NCI-H1105 treated with DMSO at 0.1 percent for 48 hours (cell line): ENCODE measurements at places on chromosomes 3 and 15.

DNA sequence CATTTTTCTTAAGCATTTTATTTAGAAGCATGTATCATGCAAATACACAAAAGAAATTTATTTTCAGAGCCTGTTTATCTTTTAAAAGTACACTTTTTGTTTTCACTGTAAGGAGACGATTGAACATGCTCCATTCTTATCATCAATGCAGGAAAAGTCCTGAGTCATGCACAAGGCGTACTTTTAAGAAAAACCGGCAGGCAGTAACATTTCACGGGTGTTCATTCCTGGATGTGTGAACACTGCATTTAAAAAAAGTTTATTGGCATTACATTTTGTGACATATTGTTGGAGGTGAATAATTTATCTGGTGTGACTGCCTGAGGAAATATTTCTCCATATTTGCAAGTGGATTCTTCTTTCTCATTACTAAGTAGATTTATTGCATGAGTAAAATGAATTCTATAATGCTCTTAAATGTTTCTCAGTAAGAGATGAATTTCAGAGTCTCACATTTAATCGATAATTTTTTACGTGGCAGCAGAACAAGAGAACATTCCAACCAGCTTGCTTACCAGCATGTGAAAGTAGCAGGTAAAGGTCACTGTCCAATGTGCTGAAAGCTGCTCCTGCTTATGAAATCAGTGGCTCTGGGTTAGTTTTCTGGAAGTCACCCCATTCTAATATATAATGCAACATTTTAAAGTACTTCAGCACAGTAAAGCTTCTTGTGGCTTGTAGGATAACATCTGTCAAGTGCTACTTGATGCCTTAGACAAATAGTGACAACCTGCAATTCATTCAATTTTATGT, 87.0 kb downstream of the SV2B start:
- DNase-seq: peak; percentile 20

DNA sequence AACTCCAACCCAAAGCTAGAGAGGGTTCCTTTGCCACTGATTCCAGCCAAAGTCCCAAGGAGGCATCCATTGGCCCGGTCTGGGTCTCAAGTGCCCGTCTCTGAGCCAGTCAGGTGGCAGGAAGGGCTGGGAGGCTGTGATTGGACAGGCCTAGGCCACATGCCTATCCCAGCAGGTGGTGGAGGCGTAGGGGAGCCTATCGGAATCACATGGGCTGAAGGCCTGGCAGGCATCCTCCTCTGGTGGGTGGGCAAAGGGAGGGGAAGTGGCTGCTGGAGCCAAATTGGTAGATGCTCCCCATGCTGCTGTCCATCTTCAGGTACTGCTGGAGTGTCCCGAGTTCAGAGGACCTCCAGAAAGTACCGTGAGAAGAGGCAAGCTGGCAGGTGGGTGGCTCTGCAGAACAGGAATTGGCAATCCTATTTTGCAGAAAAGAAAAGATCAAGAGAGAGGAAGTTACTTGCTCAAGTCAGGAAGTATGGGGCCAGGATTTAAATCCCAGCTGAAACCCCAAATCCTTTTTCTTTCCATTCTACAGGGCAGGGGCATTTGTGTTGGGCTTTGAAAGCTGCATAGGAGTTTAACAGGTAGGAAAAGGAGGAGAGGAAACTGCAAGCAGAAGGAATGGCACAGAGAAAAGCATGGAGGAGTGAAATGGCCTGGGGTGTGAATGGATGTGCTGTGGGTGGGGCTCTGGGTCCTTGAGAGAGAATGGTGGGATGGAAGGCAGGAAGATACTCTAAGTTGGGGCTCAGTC, 3.7 kb downstream of the CHST13 start:
- no peak for DNase-seq

GRCh38 chr3:129651435-129652202, 45.1 kb upstream of the PLXND1 start:
- DNase-seq: no peak

DNA sequence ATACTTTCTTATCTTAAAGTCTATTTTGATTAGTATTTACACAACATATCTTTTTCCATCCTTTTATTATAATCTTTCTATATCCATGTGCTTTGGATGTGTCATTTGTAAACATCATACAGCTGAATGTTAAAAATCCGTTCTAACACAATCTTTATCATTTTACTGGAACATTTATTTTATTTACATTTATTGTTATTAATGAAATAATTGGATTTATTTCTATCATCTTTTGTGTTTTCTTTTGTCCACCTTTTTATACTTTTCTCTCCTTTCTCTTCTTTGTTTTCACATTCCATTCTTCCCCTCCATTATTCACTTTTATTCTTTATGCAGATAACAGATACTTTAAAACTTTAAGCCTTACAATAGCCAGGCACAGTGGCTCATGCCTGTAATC, 34.7 kb upstream of the CTDSPL start:
- no peak for DNase-seq

GRCh38 chr3:72617424-72618024, 230.7 kb downstream of the SHQ1 start:
- no peak for DNase-seq

DNA sequence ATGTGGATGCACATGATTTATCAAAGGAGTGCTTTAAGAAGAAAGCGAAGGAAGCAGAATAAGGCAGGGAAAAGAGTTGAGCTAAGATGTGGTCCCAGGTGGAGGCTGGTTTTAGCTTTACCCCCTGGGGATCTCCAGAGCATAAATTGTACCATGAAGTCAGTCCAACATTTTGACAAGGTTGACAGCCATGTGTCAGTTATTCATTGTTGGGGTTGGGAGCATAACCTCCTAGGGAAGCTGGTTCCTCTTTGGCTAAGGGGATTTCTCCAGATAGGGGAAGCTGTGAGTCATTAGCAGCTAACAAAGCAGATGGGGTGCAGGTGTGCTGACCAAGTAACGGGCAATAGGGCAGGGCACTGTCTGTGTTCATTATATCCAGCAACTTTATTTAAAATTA, 123.7 kb upstream of the IGSF10 start:
- DNase-seq: no peak

DNA sequence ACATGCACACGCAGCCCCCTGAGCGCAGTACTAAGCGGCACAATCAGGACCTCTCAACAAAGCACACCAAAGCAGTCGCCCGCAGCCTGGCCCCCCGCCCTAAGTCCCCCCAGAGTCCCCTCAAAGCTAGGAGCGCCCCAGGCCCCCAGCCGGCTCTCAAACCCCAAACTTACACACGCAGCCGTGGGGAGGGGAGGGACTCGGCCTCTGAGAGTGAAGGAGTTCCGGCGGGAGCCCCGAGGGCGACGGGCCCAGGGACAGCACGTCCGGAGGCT, 5.5 kb downstream of the GATA2 start:
- DNase-seq: no peak

DNA sequence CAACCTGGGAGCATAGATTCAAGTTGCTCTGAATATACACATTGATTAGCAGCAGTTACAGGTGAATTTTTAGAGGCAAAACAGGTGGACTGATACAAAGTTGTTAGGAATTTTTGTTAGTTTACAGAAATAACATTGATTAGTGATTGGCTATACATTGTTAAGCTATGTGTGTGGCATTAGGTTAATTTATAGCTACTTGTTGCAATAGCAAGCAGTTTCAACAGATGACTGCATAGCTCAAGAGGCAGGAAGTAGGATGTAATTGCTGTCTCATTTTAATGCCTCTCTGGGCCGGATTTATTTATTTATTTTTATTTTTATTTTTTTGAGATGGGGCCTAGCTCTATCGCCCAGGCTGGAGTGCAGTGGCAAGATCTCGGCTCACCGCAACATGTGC, 99.7 kb downstream of the TCF12 start:
- no peak for DNase-seq

DNA sequence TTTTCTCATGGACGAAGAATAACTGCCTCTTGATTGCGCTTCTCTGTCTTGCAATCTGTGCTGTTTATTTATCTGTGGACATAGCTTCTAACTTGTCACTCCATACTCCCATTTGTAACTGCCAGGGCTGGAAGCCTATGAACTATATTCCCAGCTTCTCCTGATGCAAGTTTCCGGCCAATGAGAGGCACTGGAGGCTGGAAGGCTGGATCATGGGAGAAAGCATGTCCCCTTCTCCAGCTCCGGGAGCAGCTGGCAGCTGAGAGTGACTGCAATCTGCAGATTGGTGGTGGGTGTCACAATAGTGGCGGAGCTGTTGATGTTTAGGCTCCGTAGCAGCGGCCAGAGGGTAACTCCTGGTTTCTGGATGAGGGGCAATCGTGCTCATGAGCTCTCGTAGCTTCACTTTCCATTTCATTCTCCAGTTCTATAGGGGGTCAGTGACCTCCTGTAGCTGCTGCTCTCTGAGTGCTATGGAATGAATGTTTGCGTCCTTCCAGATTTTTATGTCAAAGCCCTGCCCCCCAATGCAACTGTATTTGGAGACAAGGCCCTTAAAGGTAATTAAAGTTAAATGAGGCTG, 35.7 kb upstream of the PCSK6 start:
- no peak for DNase-seq

DNA sequence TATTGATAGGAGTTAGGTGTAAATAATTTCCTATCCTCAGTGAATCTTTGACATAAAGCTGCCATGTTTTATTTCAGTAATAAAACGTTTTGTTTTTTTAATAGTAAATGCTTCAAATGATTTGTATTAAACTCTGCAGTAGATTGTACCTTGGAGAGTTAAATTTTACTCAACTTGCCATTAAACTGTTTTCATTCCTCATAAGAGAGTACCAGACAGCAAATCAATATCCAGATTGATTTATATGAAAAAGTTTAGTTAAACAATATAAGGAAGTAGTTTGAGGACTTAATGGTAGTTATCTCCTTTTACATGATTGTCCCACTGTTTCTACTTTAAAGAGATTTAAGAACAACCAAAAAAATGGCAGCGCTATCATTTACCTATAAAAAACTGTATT, 18.4 kb downstream of the ALDH1A2 start:
- no peak for DNase-seq

- no peak for DNase-seq
These were observed 101.2 kb upstream of the PTX3 start for GRCh38 chr3:157335233-157336076.

DNA sequence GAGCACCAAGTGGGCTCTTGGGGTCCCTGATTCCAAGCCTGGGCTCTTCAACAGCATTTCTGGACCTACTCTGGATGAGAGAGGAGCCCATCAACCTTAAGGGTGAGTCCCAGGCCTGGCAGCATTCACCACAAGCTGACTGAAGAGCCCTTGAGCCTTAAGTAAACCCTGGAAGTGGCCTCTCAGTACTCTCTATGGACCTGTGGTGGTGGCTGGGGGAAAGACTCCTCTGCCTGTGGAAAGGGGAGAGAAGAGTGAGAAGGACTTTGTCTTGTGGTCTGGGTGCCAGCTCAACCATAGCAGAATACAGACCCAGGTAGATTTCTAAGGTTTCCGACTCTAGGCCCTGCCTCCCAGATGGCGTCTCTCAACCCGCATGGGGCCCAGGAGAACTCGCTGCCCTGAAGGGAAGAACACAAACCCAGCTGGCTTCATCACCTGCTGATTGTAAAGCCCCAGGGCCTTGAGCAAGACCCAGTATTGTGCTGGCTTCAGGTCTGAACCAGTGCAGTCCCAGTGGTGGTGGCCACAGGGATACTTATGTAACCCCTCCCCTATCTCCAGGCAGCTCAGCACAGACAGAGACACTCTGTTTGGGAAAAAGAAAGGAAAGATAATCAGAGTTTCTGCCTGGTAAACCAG, 71.4 kb downstream of the TFDP2 start:
- no peak for DNase-seq

- DNase-seq: no peak
These were observed 60.0 kb upstream of the IL12A start for GRCh38 chr3:159928666-159929065.

- DNase-seq: no peak
These were observed 45.3 kb upstream of the SLCO2A1 start for GRCh38 chr3:134074790-134075567.

GRCh38 chr15:77508541-77509243, 88.0 kb downstream of the HMG20A start:
- DNase-seq: no peak

DNA sequence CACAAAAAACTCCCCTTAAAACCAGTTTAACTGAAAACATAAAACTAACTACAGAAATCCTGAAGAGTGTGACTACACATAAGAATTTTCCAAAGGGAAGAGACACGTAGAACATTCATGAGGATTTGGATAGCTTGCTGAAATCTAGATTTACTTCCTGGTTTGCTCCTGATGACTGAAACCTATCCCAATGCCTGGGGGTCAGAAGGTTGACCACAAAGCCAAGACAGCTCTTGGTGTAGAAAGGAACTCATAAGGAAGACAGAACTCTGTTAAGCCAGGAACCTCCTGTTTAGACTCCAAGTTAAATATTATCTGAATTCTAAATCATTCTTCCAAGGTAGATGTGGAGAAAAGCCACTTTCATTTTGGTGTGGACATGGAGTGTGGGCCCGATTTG, 92.8 kb downstream of the TFG start:
- no peak for DNase-seq

- no peak for DNase-seq
These were observed 1.4 kb downstream of the IL17RD start for GRCh38 chr3:57163751-57164150.

GRCh38 chr3:11651900-11652299, 8.2 kb upstream of the VGLL4 start:
- peak; percentile 30 for DNase-seq

DNA sequence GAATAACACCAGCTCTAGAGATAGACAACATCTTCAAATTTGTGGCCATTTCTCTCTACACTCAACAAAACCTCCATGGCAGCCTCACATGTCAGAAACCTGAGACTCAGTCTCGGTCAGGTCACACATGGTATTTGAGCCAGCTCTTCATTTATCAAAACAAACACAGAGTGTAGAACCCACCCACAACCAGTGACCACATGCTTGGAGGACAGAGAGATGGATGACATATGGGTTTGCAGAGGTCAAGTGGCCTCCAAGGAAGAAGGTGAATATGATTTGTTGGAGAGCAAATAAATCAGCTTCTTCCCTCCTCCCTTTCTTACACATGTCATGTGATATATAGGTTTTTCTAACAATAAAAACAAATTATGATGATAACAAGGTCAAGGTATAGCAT, 278.1 kb upstream of the LRTM1 start:
- DNase-seq: no peak

GRCh38 chr15:88480981-88481380, 13.5 kb downstream of the MRPS11 start:
- DNase-seq: no peak

- no peak for DNase-seq
These were observed 1.5 kb downstream of the TMOD2 start for GRCh38 chr15:51752888-51753287.

- no peak for DNase-seq
These were observed 106.2 kb downstream of the CPNE4 start for GRCh38 chr3:131928593-131928992.

- DNase-seq: no peak
These were observed 127.7 kb downstream of the XXYLT1 start for GRCh38 chr3:195143221-195143620.

DNA sequence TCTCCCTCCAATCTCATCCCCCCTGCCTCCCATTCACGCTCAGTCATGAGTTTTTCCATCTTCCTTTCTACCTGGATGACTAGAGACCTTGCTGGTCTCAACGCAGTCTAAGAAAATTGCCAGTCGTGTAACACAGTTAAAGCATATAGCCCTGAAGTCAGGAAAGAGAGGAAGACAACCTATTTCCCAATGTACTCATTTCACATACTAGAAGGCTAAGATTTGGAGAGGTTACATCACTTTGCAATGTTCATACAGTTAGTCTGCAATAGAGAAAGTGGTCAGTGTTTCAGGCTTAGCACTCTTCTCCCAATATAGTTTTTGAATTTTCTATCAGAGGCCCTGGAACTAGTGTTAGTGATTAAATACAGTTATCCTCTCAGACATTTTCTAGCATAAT, 278.6 kb downstream of the EDEM1 start:
- no peak for DNase-seq
